ENCODE measurements at places on chromosomes 7 and 10.

- no peak for DNase-seq
Observed at GRCh38 chr10:34141032-34141680, 673.9 kb downstream of the PARD3 start.

- no peak for DNase-seq
Observed at GRCh38 chr10:70528741-70529362, 50.3 kb downstream of the PALD1 start.

DNA sequence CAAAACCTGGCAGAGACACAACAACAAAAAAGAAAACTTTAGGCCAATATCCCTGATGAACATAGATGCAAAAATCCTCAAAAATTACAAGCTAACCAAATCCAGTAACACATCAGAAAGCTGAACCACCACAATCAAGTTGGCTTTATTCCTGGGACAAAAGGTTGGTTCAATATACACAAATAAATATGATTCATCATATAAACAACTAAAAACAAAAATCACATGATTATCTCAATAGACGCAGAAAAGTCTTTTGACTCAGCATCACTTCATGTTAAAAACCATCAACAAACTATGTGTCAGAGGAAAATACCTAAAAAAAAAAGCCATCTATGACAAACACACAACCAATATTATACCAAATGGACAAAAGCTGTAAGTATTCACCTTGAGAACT is 283.5 kb downstream of the THSD7A start:
- DNase-seq: no peak

GRCh38 chr7:127871226-127871625 is 160.0 kb downstream of the LRRC4 start:
- DNase-seq: no peak

- no peak for DNase-seq
Observed at GRCh38 chr7:121369462-121369861, 26.6 kb downstream of the FAM3C start.

DNA sequence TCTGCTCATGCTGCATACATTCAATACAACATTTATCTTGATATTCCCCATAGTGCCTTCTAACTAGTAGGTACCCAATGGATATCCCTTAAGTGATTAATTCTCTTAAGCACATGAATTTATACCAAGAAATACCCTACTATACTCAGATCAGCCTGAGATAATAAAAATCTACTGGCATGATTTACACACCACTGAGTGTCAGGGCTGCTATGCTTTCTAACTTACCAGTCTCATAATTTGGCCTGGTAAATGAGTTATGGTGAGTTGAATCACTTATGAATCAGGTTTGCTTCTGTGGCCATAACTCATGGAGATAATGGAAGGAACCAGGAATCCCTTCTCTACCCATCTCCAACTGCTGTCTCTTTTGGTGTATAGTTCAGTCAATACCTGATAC is 122.8 kb downstream of the THSD7A start:
- DNase-seq: no peak

- DNase-seq: no peak
Observed at GRCh38 chr7:119197877-119198527, 973.5 kb downstream of the ANKRD7 start.

DNA sequence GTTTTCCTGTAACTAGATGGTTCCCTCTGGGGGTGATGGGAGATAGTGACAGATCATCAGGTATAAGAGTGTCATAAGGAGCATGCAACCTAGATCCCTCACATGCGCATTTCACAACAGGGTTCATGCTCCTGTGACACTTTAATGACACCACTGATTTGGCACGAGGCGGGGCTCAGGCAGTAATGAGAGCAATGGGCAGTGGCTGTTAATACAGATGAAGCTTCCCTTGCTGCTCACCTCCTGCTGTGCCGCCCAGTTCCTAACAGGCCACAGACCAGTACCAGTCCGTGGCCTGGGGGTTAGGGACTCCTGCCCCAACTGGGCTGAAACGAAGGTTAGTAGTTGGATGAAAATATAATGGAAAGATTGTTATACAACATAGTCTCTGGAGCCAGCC is 201.6 kb upstream of the LRRN3 start:
- DNase-seq: no peak

- no peak for DNase-seq
Observed at GRCh38 chr10:128664729-128665128, 538.5 kb upstream of the MKI67 start.

DNA sequence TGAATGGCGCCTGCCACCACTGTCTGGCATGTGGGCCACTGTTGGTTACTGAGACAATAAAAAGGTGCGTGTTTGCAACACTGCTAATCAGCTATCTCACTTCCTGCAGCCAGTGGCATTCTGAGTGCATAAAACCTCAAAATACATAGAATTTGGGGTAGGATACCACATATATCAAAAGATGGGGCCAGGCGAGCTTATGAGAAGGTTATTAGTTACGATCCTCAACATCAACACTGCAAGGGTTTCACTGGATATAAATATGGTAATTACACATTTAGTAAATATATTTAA is 200.2 kb downstream of the WDR37 start:
- DNase-seq: no peak

DNA sequence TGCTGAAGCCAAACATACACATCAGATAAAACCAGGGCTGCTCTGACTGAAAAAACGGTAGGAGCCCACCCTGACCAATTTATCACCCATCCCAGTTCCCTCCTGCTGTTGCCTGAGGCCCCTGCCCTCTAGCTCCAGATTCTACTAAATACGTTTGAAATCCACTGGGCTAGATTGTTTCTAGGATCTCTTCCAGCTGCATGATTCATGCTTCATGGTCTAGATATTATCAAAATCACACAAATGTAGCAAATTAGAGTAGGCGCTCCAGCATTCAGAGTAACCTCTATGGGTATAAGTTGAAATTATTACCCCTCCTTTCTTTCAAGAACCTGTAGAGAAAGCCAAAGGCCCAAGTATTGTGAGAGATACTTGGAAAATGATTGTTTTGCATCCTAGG is 151.2 kb upstream of the FAM13C start:
- no peak for DNase-seq

- DNase-seq: no peak
Observed at GRCh38 chr7:130940907-130941306, 206.9 kb upstream of the KLF14 start.

GRCh38 chr7:25359471-25360059 is 131.3 kb upstream of the NPVF start:
- DNase-seq: no peak

DNA sequence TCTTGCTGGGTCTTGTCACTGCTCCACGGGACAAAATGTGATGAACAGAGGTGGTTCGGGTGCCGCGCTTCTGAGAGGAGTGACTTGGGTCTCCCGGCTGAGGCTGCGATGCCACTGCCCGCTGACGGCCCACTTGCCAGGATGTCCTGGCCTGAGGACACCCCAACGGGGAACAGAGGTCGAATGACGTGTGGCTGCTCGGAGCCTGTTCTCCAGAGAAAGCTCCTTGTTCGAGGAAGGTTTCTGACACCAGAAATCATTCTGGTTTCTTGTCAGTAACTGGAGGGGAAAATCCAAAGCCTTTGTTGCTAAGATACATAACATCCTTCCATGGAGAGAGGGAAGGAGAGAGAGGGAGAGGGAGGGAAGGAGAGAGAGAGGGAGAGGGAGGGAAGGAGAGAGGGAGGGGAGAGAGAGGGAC is 236.4 kb downstream of the WDR37 start:
- no peak for DNase-seq

DNA sequence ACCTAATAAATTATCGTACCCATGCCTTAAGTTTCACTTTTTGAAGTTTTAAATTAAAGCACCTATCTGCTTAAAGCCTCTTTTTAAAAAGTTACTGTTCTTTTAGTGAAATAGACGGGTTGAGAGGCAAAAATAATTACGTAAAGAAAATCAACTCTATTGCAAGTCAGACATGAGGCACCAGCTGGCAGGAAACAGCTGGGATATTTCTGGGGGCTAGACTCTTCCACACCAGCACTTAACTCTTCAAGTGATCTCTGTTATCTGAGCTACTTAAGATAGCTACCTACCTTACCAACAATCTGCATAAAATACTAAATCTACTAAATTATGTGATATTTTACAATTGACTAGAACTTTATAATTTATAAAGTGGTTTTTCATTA is 35.8 kb downstream of the GBF1 start:
- DNase-seq: no peak

GRCh38 chr10:80199828-80200227 is 5.5 kb downstream of the ANXA11 start:
- no peak for DNase-seq

DNA sequence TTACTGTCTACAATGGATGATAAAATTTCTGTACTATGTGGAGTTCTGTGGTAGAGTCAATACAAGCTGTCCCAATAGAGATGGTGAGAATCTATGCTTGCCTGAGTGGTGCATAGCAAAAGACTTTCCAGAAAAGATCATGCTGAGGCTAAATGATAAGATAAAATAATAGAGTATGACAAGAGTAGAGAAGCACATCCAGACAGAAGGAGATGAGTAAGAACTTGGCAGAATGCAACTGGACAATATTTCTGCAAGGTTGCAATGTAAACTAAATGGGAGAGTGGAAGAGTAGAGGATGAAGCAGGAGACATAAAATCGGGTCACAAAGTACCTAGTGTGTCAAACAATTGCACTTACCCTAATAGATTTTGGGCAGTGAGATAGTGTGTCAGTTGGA is 347.6 kb downstream of the MDFIC start:
- no peak for DNase-seq

GRCh38 chr10:84254552-84255478 is 10.0 kb downstream of the RGR start:
- no peak for DNase-seq

DNA sequence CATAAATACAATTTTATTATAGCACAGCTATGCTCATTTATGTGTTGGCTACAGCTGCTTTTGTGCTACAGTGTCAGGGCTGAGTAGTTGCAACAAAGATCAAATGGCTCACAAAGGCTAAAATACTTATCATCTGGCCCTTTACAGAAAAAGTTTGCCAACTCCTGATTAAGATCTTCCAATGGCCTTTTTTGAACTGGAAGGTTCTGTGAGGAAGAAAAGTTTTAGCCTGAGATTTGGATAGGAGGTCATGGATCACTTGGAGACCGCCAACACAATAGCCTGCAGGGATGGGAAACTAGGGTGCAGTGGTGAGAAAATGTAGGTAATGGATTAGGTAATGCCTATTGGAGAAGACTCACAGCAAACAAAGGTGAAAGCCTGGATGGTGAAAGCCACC is 169.8 kb downstream of the NOC3L start:
- DNase-seq: no peak

DNA sequence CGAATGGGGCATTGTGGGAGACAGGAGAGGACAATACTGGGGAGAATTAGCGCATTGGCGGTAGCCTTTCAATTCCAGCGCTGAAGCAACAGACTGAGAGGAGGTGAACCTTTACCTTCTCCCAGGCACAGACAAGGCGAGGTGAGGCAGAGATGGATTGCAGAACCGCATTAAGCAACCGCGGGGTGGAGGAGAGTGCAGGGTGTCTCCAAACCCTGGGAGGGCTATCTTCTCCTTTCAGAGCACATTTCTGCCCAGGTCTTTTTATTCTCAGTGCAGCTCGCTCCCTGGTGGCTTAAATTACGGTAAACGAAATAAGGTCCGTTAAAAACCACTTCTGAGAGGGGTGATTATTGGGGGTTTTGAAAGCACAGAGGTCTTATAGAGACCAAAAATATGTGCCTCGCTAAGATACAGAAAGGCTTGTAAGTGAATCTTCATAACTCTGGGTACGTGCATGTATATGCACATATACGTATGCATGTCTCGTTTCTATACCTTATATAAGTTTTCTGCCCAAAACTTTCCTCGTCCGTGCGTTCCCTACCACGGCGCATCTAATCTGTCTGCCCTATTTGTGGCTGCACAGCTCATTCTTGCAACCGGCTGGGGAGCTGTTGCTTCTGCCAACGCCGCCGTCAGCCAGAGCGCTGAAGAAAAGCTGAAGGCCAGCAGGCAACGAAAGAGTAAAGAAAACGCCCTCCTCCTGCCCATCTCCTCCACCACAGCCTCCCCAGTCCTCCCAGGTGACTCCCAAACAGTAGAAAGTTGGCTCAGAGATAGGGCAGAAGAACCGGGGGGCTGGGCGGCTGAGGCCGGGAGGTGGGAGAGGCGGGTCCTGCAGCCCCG is 895 bp upstream of the ZNF804B start:
- DNase-seq: no peak

GRCh38 chr7:93337052-93337451 is 104.9 kb downstream of the VPS50 start:
- DNase-seq: no peak

DNA sequence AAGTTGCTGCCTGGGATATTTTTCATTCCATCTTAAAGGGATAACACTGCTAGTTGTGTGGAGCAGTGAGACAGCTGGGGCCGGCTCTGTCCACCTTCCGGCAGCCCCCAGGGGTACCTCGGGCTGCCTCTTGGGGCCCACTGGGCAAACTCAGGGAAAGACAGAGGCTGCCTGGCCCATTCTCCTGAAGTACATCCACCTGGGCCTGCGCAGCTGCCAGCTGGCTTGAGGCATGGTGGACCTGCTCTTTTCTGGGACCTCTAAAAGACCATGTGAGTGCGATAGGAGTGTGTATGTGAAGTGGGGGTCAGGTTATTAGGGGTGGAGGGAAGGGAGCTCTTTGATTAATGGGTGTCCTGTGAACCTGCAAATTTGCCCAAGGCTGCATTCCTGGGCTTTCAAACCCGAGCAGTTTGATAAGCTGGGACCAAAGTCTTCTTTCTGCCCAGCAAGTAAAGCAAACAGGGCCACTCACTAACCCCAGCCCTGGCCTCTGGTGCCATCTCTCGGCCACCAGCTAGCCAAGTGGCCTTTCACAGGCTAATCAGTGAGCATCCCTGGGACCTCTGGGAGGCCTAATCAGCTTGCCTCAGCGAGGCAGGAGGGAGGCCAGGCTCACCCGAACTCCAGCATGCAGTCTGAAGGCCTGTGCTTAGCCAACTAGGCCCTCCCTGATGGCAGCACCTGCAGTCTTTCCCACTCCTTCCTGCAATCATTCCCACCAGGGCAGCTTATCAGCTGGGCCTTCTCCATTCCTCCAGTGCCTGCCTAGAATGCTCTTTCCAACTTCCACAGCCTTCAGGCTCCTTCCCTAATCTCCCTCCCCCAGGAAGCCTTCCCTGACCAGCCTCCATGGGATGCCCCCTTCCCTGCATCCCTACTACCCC is 954.7 kb upstream of the ZNF722 start:
- DNase-seq: no peak

GRCh38 chr7:86963599-86964230 is 95.7 kb downstream of the ELAPOR2 start:
- no peak for DNase-seq
